Left colon (tissue), 2 donors: ENCODE measurements at places on chromosomes 11 and 22. TPM values are rescaled to one million over a fixed set of nuclear protein-coding genes. Genes with fewer than 3 reads are reported as not detected.

- no peak for DNase-seq
These were observed 1.6 kb upstream of the DDX10 start for GRCh38 chr11:108663154-108663877.

The FUT4 gene
- 21.8 TPM for total RNA-seq

The HPX gene
- 2.5 TPM for total RNA-seq

DNA sequence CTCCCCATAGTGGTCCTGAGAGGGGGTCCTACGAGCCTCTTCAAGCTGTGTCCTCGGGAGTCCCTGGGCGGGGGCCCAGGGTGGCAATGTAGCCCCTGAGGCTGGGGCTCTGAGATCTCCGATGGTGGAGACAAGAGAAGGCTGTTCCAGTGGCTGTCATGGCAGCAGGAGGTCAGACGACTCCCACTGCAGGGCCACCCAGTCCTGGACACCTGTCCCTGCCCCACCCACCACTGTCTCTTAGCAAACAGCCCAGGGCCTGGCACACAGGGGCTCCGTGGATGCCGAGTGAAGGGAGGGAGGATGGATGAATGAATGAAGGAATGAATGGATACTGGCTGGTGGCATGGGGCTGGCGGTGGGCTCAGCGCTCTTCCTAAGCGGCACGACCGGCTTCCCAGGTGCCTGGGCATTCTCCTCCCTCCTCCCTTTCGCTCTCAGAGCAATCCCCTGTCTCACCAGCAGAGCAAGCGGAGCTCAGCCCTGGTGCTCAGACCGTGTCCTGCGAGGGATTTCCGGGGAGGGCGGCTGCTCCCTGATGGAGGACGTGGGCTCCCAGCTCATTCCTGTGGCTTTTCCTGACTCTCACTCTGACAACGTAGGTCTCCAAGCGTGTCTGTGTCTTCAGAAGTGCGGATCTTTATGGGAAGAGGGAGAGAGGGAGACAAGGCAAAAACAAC, 1272.6 kb downstream of the BRD1 start:
- DNase-seq: no peak

- no peak for DNase-seq
These were observed 17.5 kb downstream of the TSSC4 start for GRCh38 chr11:2417856-2418692.

DNA sequence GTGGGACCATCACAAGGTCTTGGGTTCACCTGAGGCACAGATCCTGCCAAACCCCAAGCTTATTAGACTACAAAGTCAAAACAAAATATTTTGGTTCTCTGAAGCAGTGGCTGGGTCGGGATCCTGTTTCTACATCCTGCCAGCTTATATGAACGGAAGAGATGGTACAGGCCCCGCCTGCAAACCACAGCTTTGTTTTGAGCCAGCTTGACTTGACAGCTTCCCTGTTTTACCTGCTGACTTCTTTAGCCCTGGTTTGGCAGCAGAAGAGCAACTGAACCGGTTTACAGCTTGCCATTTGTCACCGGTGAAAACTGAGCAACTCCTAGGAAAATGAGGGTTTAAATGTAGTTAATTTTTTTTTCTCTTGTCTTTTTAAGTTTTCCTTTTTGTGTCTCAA, 11.4 kb downstream of the PACS1 start:
- peak; percentile 66 for DNase-seq

- DNase-seq: no peak
These were observed 36.1 kb downstream of the PDGFD start for GRCh38 chr11:104127828-104128227.

The ZNF214 gene
- total RNA-seq: 2.0 TPM

- DNase-seq: peak; percentile 55
These were observed 30.3 kb downstream of the TNKS1BP1 start for GRCh38 chr11:57294225-57295131.

The CARD10 gene
- total RNA-seq: 64.1 TPM

GRCh38 chr11:118878163-118878563, 5.5 kb upstream of the CXCR5 start:
- DNase-seq: no peak

DNA sequence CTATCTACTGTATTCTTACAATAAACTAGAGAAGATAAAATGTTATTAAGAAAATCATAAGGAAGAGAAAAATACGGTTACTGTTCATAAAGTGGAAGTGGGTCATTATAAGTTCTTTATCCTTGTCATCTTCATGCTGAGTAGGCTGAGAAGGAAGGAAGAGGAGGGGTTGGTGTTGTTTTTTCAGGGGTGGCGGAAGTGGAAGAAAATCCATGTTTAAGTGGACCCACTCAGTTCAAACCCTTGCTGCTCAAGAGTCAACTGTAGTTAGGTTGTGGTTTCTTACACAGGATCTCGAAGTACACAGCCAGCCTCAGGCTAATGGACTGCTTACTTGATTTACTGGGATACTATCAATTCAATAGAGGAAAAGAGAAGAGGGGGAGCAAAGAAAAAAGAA, 63.1 kb downstream of the PIWIL4 start:
- no peak for DNase-seq

The NXPE2 gene
- 17.0 TPM for total RNA-seq

GRCh38 chr11:116871248-116871647, 33.8 kb upstream of the APOA1 start:
- no peak for DNase-seq

GRCh38 chr11:129992161-129992944, 10.3 kb downstream of the PRDM10 start:
- peak; percentile 47 for DNase-seq

DNA sequence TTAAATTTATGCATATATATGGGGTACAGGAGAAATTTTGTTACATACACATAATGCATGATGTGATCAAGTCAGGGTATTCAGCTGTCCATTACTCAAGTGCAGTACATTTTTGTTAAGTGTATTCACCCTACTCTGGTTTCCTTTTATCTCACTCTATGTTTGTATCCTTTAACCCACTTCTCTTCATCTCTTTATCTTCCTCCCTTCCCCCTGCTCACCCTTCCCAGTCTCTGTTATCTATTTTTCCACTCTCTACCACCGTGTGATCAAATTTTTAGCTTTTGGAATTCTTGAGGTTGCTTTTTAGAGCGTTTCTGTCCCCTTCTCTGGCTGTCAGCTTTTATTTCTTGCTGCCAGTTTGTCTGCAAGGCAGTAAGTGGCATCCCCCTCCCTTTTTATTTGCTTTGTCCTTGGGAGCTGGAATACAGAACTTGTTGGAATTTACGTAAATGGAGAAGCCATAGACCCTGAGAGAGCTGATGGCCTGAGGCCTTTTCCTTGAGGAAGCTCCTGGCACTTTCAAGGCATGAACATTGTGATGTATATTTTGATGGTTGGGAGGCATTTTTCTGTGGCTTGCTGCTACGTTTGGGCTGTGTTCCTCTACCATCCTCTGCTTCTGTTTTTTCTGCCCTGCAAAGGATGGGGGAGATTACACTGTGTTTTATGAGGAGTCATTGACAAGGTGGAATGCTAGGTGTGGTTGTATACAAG, 148.6 kb downstream of the LDLRAD3 start:
- no peak for DNase-seq

DNA sequence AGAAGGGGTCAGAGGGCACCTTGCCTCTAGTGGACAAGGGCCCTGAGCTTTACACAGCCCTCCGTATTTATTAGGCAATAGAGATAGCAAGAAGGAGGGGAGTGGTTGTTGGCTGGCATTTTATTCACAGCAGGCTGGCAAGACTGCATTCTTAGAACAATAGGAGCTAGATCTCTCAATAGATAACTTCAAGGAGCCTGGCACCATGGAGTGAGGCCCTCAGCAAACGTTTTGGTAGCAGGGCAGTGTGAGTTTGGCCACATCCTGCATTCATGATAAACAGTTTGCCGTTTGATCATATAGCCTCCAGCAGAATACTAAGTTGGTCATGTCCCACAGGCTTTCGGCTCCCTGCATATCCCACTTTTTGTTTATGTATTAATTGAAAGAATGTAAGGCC, 31.6 kb downstream of the OR10A6 start:
- no peak for DNase-seq

GRCh38 chr11:117574551-117574950, 222.5 kb downstream of the DSCAML1 start:
- no peak for DNase-seq

The F2 gene
- not detected for total RNA-seq

DNA sequence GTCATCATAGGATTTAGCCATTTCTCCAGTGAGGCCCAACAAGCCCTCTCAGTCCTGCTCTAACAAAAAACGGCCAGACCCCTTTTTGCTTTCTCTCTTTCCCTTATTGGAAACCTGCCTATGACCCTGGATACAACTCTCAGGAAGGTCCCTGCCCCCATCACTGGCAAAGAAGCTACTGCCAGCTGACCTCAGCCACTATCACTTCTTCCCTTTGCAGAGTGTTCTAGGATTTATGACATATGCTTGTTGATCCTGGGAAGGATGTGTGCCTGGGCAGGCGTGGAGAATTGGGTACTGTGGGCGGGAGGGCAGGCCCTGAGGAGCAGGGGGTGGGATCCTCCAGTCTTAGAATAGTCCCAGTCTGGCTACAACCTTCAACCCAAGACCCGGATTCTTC, 7.5 kb downstream of the PGAP2 start:
- DNase-seq: no peak

The HEPHL1 gene
- not detected for total RNA-seq

DNA sequence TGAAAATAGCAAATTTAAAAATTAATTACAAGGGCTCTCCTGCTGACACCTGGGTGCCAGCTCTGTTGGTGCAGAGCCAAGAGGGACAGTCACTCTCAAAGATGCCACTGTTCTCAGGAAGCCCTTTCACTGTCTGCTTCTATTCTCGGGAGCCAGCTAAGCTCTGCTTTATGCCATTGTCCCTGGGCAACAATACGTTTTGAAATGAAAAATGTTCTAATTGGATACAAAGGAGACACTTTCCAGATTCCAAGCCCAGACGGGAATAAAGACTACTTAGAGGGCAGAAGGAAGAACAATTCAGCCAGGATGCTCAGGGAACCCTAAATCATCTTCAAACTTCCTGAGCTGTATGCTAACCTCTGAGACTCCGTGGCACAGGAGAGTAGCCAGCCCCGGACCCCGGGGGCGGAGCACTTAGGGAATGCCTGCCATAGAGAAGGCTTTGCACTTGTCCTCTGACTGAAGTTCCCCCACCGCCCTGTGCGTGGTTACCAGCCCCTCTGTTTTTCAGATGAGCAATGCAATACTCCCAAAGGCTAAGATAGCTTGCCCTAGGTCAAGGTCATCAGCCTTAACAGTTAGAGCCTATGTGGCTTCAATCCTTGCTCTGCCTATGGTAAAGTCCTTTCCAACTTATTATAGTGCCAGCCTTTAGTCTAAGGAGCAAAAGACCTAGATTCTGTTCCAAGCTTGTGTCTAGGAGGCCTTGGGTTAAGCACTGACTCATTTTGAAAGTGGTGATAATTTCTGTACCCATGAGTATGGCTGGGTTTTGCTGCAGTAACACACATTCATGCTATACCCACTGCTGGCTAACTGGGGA, 150.9 kb downstream of the CACNA1I start:
- DNase-seq: no peak

The GPR83 gene
- total RNA-seq: not detected

GRCh38 chr11:69000831-69001242, 12.2 kb downstream of the MRGPRF start:
- no peak for DNase-seq

GRCh38 chr22:32606181-32606580, 131.6 kb downstream of the FBXO7 start:
- no peak for DNase-seq
